ENCODE measurements at places on chromosomes 1 and 21.

DNA sequence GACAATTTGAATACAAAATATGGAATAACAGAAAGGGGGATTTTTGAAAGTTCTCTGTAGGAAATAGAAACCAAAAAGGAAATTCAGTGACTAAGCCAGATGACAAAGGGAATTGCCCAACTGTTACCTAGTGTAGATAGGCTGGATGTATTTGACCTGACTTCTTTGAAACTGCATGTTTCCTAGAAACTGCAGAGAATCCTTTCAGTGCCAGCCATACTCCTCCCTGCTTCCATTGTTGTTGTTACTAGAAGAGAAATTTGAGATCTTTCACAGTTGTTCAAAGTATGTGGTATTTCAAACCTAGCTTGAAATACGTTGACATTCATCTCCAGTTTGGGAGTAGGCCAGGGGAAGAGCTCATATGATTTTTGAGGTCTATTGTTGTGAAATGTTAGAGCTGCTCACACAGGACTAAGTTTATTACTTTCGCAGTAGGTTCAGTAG lies 1.8 kb upstream of the GBP5 start:
- DNase-seq: no peak

DNA sequence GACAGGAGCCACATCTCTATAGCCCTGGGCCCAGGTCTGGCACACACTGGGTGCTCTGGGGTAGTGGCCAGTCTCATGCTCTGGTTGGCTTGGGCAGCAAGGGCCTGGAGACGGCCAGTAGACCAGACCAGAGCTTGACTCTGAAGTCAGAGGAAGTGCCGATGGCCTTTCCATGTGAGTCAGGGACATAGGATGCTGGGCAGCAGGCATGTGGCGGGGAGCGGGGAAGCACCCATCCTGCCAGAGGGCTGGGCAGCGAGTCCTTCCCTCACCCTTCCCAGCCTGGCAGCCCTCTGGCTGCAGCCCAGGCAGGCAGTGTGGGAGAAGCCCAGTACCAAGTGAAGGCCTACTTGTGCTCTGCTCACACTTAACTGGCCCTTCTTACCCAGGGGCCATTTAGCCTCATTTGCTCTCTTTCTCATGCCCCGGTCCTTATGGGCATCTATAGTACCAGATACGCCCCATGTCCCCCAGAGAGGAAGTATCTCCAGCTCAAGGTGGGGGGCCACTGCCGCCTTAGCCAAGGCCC lies 3.3 kb downstream of the GPR153 start:
- DNase-seq: no peak

- no peak for DNase-seq
Measured at GRCh38 chr1:79614106-79614505, 607.6 kb upstream of the ADGRL4 start.

DNA sequence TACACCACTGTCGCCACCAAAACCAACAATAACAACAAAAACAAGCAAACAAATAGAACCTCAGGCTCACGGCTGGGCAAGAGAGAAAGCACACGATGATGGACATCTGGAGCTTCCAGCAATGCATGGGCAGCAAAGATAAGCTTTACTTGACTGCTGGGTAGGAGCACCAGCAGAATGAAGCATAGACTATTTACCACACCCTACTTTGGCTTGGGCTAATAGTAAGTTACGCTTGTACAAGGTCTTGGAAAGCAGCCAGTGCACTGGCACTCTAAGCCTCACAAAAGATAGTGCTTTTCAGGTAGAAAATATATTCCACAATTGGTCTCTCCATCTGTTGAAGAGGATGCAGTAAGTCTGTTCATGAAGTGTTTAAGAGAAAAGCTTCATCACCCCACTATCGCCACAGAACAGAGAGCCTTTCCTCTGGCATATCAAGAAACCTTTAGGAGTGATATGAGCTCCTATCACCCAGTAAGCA lies 13.6 kb downstream of the ADIPOR1 start:
- DNase-seq: no peak

DNA sequence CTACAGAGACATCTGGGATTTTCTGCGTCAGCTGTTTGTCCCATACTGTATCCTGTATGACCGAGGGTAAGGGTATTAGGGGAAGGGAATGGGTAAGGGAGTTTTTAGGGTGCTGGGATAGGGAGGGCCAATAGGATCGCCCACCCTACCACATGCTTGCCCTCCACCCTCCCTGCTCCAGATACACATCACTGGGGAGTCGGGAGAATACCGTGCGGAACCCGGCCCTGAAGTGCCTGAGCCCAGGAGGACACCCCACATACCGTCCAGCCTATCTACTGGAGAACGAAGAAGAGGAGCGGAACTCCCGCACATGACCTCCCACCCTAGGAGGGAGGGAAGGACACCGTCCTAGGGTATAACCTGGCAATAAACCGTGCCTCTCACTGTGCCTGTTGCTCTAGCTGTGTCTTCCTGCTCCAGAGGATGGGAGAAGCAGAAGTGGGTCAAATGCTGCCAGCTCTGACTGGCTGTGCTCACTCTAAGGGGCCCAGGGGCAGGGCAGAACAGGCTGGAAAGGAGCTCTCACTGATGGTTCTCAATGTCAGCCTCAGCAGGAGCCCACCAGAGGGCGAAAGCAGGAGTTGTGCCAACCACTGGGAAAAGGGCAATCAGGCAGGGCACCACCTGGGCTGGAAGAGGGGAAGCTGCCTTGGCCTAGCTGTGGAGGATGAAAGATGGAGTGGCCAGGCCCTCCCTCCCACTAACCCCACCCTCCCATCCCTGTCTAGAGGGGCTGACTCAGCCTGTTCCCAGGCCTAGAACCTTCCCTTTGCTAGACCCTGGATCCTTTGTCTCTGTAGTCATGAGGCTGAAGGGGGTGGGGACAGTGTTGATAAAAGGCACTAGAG lies 440 bp upstream of the LENEP start:
- peak; percentile 43 for DNase-seq

Measured in NCI-H1694 treated with DMSO at 0.1 percent for 48 hours (cell line).